ENCODE measurements at places on chromosomes 11 and 22.

DNA sequence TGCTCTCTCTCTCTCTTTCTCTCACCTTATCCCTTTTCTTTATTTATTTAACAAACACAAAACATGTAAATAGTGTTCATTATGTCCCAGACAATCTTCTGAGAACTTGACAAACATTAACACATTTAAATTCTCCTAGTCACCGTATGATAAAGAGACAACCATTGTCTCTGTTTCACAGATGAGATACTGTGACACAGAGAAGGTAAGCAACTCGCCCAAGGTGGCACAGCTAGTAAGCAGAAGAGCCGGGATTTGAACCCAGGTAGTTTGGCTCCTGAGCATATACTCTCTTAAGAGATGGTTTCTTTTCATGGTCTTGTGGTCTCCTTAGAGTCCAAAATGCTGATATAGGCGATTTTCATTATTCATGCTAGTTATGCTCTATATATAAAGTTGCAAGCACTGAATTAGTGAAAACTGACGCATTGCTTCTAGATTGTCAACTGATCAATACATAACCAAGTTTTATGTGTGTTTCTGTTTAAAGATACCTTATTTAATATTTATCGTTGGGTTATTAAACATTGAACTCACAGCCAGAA is 58.1 kb downstream of the MIAT start:
- no peak for DNase-seq

- no peak for DNase-seq
Measured at GRCh38 chr11:111700162-111700561, 66.0 kb downstream of the PPP2R1B start.

DNA sequence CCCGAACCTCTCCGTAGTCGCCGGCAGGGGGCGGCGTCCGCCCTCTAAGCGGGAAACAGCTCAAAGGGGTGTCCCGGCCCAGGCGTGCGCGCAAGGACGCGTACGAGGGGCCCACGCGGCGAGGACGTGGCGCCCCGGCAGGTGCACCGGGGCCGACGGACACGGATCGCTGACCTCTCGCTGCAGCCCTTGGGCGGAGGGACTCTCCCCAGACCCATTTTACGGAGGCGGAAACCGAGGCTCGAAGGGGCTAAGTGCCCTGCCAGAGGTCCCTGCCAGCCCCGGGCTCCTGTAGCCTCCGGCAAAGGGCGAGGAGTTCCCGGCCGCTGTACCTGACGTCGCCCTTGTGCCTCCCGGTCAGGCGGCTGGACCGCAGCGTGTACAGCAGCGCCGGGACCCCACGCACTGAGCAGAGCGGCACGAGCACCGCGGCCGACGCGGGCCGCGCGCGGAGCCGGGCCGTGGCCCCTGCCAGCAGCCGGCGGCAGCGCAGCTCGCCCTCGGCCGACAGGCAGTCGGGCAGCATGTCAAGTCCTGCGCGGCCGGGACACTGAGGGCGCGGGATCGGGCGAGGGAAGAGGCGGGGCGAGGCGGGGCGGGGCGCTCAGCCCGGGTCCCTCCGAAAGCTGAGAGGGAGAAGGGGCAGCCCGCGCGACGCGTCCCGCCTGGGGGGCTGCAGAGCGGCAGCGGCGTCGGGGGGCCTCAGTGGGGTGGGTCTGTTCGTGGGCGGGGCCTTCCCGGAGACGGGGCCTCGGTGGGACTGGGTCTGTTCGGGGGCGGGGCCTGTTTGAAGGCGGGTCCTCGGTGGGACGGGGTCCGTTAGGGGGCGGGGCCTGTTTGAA is at the start of gene NUDT8:
Gene NUDT8 (minus strand): TSS at position 552 of the 842 bp plus-strand sequence. CDS start 26 bp downstream, at position 526.
- peak; percentile 80 for DNase-seq

DNA sequence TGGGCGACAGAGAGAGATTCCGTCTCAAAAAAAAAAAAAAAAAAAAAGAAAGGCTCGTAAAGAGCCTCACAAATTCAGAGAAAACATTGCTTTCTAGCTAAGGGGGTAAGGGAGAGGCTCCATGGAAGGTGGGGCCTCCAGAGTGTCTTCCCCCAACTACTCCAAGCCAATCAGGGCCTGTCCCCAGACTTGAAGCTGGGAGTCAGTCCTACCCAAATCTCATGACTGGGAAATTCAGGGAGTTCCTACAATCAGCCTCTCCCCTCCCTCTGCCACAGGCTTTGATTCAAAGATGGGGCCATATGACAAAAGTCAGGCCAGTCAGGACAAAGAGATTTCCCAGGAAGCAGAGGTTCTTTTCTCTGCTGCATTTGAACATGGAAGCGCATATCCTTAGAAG is 63.0 kb upstream of the NUP160 start:
- DNase-seq, result no peak

GRCh38 chr11:17930544-17931125 is 82.2 kb downstream of the SERGEF start:
- DNase-seq, result no peak

GRCh38 chr22:39284142-39284980 is 35.1 kb downstream of the RPL3 start:
- DNase-seq, result peak; percentile 71

DNA sequence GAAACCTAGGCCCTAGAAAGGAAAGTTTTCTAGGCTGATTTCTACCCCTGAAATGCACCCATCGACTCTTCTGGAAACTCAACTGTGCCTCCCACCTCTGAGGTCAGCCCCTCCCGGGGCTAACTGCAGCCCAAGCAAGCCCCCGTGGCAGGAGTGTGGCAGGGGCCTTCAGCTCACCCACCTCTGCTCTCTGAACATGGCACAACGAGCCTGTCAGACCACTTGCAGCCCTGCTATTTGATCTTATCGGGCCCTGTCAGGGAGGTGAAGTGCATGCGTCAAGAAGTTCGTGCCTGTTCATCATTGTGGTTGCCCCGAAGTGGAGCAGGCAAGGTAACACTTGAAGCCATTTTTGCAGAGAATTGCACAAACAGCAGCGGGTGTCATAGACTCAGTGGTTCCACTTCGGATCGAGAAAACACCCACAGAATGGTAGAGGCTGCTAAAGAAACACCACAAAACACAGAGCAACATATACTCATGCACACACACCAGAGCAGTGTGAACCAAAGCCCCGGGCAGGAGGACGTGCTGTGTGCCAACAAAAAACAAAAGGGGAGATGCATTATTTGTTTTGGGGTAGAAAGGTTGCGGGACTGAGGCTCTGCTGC is 262.7 kb downstream of the ETS1 start:
- DNase-seq, result no peak

GRCh38 chr11:64305691-64306562 is 603 bp downstream of the ESRRA start:
- peak; percentile 55 for DNase-seq

DNA sequence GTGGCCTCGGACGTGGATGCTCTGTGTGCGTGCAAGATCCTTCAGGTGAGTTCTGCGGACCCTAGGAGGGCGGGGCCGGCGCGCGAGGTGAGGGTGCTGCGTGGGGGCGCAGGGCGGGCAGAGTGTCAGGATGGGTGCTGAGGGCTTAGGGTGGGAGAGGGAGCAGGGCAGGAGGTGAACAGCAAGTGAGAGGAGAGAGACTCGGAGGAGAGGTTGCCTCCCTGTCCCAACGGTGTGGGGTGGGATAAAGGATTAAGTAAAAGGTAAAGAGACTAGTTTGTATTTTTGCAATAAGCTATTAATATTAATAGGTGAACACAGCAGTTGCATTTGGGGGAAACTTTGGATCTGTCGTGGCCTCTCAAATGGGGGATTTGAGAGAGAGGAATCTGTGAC is 451 bp downstream of the CDC45 start:
- DNase-seq, result no peak

DNA sequence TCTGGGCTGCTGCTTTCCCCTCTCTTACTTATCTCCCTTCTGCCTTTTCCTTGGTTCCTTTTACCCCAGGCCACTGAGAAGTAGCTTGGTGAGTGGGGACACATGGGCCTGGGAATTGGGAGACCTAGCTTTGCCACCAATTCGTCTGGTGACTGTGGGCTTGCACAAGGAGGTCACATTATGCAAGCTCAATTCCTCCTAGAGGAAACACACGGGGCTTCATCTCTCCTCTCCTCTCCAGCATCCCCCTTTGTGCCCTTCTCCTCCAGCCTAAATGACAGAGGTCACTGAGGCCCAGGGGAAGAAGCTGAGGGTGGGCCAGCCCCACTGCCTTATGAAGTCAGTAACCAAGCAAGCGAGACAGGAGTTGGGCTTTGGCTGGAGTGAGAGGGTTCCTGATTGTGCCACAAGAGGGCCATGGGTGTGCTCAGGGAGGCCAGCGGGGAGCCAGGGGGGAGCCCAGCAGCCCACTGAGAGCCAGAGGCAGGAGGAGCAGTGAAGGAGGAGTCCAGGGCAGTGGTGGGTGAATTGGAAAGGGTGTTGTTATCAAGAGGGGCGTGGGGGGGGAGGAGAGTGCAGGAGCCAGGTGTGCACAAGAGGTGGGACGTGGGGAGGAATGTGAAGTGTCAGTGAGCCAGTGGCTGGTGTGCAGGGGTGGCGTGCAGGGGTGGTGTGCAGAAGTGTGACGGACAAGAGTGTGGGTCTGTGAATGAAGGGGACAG is 2.0 kb downstream of the CLCF1 start:
- peak; percentile 71 for DNase-seq

- DNase-seq, result no peak
Measured at GRCh38 chr11:110431051-110431672, 1.4 kb downstream of the FDX1 start.

DNA sequence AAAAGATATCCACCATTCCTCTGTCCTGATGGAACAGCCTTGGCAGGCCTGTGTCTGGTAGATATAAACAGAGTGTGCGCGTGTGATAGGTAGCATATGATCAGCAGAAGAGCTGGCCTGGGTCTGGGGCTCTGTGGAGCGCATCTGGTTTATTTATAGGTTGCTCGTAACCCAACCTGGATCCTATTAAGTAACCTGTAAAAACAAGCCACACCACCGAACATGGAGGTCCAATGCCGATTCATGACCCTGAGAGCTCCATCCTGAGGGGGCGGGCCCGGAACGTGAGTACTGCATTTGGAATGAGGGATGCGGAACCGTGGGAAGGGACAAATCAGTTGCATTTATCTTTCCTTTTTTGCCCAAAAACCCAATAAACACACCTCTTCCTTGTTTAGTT is 31.9 kb upstream of the APOL5 start:
- no peak for DNase-seq

- DNase-seq, result no peak
Measured at GRCh38 chr11:17742019-17742418, 7.4 kb downstream of the KCNC1 start.

DNA sequence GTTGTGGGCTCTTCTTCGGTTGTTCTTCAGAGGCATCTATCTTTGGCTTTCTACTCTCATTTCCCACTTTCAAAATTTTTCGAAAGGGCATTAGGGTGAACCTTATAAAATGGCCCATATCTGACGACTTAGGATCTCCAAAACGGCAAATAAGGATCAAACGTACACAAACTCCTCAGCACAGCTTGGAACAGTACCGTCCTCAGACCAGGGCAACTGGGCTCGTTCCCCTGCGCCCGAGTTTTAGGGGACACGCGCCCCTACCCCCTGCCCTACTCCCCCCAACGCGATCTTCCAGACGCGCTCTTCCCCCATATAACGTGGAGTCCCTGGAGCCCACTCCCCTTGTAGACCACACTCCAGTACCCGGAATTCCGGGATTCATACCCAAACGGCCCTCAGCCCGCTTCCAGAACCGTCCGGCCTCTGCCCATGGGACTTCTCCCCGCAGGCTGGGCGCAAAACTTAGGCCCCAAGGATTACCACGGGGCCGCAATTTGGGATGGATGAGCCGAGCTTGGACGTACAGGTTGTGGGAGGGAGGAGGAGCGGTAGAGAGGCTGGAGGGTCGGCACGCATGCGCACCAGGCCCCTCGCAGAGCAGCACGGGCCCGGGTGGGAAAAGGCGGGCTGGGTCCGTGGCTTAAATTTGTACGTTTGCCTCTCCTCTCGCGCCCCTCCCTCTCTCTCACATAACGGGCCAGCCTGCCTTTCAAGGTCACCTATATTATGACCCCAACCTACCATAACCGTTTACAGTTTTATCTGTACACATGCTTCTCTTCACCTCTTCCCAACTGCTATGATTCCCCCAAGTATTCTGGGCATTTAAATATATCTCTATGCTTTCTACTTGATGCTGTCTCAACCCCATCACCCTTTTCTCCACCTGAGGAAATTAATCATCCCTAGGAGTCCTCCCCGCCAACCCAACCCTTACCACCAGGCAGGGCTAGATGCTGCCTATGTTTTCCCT is 3.4 kb downstream of the CCDC89 start:
- peak; percentile 63 for DNase-seq

DNA sequence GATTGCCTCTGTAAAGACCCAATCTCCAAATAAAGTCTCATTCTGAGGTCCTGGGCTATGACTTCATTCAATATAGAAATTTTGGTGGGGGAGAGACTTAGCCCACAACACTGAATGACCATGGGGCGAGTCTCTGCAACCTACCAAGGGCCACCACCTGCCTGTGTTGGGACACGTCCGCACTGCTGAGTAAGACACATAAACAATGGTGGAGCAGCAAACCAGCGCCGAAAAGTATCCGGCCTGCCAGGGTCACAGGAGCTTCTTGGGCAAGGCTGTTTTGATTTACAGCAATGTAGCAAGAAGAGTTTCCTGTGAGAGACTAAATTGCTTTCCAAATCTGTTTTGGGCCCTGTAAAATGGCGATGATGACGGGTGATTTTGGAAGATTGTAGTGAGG is 122.3 kb downstream of the SHANK2 start:
- no peak for DNase-seq

DNA sequence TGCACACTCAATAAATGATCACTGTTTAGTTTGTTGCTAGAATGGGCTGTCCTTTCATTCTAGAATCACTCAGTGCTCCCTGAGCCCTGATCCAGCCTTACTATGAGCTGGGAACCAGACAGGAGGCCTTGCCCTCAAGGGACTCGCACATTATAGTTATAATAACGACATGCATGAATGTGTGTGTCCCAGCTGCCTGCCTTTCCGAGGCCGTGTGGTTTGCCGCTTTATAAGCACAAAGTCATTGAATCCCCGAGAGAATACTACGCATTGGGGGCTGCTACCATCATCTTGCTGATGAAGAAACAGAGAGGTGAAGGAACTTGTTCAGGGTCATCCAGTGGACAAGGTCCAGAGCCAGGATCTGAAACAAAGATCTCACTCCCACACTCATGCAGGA is 75.7 kb downstream of the NFAM1 start:
- DNase-seq, result no peak

DNA sequence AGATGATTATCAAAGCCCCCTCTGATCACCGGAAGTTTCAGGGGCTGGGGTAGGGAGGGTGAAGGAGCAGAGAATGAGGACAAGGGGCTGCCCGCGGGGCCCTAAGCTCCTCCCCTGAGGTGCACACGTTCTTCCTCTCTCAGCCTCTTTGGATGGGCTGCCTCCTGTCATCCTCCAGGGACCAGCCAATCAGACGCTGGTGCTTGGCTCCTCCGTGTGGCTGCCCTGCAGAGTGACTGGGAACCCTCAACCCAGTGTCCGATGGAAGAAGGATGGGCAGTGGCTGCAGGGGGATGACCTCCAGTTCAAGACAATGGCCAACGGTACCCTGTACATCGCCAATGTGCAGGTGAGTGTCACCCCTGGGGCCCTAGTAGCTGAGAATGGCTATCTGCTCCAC is 7.5 kb downstream of the ROBO3 start:
- DNase-seq, result no peak

GRCh38 chr11:77080643-77081210 is 14.0 kb downstream of the CAPN5 start:
- DNase-seq, result no peak

GRCh38 chr11:48167380-48167779 is 49.2 kb upstream of the OR4B1 start:
- DNase-seq, result no peak
